Epithelial cell of esophagus (primary cell): ENCODE measurements at places on chromosomes 4 and X.

DNA sequence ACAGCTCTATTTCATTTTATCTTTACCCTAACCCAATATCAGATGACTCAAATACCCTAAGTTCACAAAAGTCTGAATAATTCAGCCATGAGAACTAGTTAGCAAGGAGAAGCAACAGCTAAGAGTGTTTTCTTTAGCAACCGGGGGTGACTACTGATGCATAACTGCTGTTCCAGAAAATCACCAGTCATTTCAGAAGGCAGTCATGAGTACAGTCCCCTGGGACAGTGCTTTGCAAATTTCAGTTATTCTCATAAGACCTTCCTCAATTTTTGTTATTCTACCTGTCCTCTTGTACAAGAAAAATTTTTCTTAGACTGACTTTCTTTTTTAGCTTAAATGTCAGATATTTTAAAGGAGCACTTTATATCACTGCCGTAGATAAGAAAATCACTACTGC lies 16.4 kb downstream of the BANK1 start:
- no peak for DNase-seq

GRCh38 chr4:135210341-135210740 lies 1008.8 kb upstream of the PABPC4L start:
- DNase-seq = no peak

DNA sequence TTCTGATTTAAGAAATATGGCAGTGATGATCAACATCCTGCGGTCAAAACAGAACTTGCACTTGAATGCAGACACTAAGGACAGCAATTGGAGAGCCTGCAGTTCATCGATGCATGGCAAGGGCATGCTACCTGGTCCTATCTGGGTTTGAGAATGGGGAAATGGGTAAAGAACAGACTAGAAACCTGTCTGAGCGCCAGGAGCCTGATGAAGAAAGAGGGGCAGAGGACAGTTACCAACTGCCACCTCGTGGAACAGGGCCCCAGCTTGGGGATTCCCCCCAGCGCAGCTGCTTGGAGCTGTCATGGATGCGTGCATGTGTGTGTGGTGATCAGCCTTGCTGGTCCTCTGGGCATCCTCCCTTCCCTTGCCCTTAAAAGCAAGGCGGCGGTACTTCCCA lies 30.2 kb upstream of the NKRF start:
- DNase-seq = no peak

GRCh38 chr4:138611721-138612120 lies 369.6 kb upstream of the SLC7A11 start:
- no peak for DNase-seq
